ENCODE measurements at places on chromosomes 12 and 14.

- DNase-seq: peak; percentile 15
Observed at GRCh38 chr12:121975021-121975420, 46.7 kb upstream of the BCL7A start.

DNA sequence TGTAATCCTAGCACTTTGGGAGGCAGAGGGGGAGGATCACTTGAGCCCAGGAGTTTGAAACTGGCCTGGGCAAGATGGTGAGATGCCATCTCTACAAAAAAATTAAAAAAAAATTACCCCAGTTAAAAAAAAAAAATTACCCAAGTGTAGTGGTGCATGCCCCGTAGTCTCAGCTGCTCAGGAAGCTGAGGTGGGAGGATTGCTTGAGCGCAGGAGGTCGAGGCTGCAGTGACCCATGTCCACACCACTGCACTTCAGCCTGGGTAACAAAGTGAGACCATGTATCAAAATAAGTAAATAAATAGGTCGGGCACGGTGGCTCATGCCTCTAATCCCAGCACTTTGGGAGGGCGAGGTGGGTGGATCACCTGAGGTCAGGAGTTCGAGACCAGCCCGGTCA lies 128.8 kb downstream of the VRK1 start:
- DNase-seq: no peak

- no peak for DNase-seq
Observed at GRCh38 chr14:99028521-99028920, 243.5 kb downstream of the BCL11B start.

DNA sequence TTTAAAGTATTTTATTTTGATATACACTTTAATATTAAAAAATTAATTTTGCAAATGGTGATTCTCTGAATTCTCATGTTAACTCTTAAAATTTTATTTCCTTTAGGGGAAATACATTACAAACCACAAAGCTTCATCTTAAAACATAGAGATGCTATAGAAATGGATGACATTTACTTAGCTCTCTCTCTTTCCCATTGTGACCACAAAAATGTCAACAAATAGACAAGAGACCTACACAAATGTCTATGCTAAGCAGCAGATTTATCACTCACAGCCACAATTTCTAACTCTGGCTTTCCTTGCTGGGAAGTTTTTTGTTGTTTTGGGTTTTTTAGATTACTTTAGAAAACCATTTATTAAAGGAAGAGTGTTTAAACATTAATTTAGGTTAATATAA lies 19.9 kb upstream of the PHC1 start:
- no peak for DNase-seq
